Esophagus mucosa (tissue), 1 donor: ENCODE measurements at places on chromosomes 3 and 15. TPM values are rescaled to one million over a fixed set of nuclear protein-coding genes. Genes with fewer than 3 reads are reported as not detected.
A peak's percentile ranks its signal among the peaks of the same experiment; 100 is the strongest.

The ALDH1L1 gene
- total RNA-seq, result 4.5 TPM

The CFAP91 gene
- total RNA-seq, result not detected

The CD86 gene
- 1.2 TPM for total RNA-seq

The GOLGA6A gene
- total RNA-seq, result 0.08 TPM

GRCh38 chr15:39132070-39132469 lies 448.8 kb upstream of the THBS1 start:
- ATAC-seq, result no peak

- no peak for ATAC-seq
These were observed 66.4 kb upstream of the RPL35A start for GRCh38 chr3:197883541-197883940.

- ATAC-seq, result peak; percentile 31
These were observed 66.8 kb downstream of the RPL39L start for GRCh38 chr3:187072511-187072910.

GRCh38 chr3:11204697-11205348 lies 50.5 kb downstream of the HRH1 start:
- no peak for ATAC-seq

DNA sequence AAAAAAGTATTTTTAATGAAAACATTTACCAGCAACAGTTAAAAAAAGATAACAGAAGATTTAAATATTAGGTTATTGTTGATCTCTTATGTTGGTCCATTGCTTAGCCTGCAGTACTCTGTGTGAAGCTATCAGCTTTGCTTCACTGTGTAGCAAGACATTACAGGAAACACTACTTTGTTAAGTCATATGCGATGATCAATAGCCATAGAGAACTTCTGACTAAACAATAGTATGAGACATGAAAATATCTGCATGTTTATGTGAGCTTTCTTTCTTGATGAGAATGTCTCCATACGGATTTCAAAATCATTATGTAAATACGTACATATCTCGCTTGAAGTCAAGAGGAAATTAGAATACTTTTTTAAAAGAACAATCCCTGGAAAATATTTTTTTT lies 27.0 kb upstream of the CAPN3 start:
- no peak for ATAC-seq

DNA sequence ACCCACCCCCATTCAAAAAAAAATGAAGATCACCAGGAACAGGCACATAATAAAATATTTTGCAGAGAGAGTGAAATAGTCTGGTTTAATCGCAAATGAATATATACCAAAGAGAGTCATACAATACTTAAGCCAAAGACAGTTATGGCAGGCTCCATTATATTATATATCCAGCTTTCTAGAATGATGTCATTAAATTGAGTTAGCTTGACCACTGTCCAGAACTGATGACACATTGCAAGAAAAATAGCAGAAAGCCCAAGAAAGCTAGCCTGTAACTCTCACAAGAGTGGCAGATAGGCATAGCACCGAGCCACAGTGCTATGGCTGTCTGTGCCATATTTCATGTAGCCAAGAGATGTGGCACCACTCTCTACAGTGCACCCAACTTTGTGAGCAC lies 231.9 kb upstream of the SEMA6D start:
- ATAC-seq, result no peak

GRCh38 chr3:172666873-172667694 lies 43.8 kb downstream of the NCEH1 start:
- peak; percentile 98 for ATAC-seq

GRCh38 chr3:109977897-109978296 lies 640.6 kb upstream of the DPPA4 start:
- ATAC-seq, result no peak

DNA sequence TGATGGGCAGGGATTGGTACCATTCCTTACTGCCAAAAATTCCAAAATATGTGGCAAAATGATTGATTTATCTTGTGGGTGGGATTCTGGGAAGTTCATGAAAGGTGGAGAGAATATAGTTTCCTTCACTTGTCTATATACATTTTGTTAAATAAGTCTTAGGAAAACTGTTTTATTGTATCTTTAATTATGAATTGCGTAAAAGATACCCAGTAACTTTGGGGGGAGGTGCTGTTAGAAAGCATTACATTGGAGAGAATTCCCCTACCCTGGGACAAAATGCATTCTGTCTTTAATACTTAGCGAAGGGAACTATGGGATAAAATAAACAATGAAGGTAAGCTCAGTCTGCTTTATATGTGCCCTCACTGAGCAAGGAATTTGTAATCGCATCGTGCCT lies 4.6 kb downstream of the SETD5 start:
- ATAC-seq, result no peak

DNA sequence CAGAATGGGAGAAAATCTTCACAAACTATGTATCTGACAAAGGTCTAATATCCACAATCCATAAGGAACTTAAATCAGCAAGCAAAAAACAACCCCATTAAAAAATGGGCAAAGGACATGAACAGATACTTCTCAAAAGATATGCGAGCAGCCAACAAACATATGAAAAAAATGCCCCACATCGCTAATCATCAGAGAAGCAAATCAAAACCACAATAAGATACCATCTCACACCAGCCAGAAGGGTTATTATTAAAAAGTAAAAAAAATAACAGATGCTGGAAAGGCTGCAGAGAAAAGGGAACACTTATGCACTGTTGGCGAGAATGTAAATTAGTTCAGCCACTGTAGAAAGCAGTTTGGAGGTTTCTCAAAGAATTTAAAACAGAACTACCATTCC lies 80.2 kb upstream of the ATP11B start:
- no peak for ATAC-seq

GRCh38 chr3:184239708-184240107 lies 9.1 kb downstream of the ALG3 start:
- ATAC-seq, result no peak
